Heart left ventricle (tissue), 16 donors: ENCODE measurements at places on chromosomes 13 and 19. TPM values are rescaled to one million over a fixed set of nuclear protein-coding genes. Genes with fewer than 3 reads are reported as not detected.

DNA sequence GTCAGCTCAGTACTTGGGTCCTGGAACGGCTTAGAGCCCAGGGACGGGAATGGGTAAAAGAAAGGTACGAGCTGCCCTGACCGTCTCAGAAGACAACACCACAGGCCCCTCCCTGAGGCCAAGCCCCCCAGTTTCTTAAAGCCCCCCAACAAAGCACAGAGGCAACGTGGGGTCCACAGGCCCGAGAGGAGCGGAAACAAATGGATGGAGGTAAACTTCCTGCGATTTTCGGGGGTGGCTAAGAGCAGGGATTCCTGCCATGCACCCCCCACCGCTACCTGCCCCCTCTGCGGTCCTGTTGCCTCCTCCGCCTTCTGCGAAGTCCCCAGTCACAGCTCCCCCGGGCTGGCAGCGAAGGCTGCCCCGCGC, 48.2 kb downstream of the PTPRS start:
- DNase-seq = no peak

GRCh38 chr13:35512271-35512920, 35.9 kb upstream of the MAB21L1 start:
- DNase-seq = no peak

DNA sequence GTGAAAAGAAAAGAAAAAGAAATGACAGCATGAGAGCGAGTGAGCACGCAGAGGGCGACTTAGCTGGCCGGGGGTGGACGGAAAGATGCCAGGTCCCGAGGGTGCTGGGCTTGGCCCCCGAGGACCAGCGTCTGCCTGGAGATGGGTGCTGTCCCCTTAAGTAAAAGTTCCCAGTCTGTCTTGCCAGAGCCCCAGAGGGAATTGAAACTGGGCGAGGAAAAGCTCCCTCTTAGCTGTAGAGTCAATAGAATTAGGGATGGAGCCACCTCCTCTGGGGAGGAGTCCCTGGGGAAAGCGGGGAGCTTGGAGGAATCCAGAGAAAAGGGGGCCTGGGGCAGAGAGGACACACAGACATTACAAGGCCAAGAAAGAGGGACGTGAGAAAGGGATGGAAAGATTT, 13.3 kb downstream of the BCAM start:
- DNase-seq = no peak

GRCh38 chr13:99974296-99974938, 2.9 kb upstream of the ZIC5 start:
- no peak for DNase-seq

GRCh38 chr13:50119591-50119990, 104.3 kb downstream of the KCNRG start:
- DNase-seq = no peak

ZNF296 gene
- total RNA-seq = 1.2 TPM

ITGBL1 gene
- total RNA-seq = 3.1 TPM

CRX gene
- not detected for total RNA-seq

SMARCA4 gene
- 34.1 TPM for total RNA-seq

CERS1 gene
- 0.42 TPM for total RNA-seq
